ENCODE measurements at places on chromosomes 13 and 19.

- no peak for DNase-seq
These were observed 112.3 kb downstream of the COL4A2 start for GRCh38 chr13:110419381-110419791.

GRCh38 chr13:35978607-35979316 lies 152.4 kb downstream of the DCLK1 start:
- DNase-seq: peak; percentile 19

DNA sequence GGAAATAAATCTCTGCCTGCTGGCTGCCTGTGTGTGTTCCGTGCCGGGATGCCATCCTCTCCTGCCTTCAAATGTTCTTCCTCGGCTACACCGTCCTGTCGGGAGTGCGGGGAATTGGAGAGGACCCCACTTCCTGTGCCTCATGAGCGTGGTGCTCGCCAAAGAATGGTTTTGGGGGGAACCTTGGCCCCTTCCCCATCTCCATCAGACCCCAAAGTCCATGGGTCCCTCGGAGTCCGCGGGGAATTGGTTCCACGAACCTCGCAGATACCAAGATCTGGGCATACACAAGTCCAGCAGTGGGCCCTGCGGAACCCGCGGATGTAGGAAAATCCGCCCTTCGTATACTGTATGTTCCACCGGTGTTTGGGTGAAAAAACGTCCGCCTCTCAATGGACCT lies 2.3 kb upstream of the ZNF865 start:
- no peak for DNase-seq

DNA sequence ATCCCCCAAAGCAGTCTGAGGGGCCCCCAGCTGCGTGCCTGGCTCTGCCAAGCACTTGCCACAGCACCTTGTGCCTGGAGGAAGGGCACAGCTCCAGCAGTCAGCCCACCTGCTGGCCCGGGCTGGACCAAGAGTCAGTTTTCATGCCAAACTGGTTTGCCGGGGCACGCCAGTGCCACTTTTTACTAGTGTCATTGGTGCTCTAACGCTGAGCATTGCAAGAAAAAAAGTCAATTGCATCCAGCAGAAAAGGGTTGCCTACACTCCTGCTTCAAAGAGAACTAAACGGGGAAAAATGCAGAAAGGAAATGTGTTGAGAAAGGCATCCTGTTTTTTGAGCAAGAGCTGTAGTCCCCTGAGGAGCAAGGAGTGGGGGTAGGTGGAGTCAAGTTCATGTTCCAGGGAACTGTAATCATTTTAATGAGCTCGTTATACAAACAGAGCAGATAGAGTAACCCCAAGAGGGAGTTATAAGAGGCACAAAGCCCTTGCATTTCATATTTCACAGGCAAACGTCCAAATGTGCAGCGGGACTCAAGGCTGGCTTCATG lies 68.4 kb downstream of the F2RL3 start:
- DNase-seq: no peak

GRCh38 chr13:102708211-102708610 lies 13.4 kb upstream of the METTL21C start:
- DNase-seq: no peak

DNA sequence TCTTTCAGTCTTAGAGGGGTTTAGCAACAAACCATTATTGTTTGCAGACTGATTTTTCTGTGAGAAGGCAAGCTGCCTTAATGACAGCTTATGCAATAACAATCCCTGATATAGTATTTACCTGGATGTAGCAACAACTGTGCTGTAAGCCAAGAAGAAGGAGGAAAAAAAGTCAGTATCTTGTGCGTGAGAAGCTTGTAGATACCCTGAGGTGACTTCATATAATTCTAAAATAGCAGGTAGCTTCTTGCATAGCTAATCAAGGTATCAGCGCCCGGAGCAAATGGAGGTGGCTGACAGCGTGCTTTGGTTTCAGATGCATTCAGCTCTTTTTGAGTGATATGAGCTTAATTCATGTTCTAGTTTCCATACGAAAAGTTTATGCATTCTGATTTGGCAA lies 309.8 kb downstream of the KLF5 start:
- DNase-seq: no peak

DNA sequence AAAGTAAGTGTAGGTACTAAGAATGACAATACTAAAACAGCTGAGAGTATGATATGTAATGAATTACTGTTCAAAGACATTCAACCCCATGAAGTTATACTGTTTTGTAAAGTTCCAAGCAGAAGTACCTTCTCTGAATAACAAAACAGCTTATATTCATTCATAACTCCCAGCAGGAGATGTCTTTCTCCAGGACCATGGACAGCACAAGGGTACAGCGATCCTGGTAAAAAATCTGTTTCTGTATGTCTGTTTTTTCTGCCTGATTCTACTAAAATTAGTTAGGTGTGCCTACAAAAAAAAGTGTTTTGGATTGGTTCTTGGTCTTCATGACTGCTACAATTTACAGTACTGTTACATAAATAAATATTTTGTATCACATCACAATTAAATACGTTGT lies 172.5 kb upstream of the SLITRK5 start:
- no peak for DNase-seq

GRCh38 chr19:3459089-3459881 lies 21.0 kb downstream of the SMIM24 start:
- no peak for DNase-seq

DNA sequence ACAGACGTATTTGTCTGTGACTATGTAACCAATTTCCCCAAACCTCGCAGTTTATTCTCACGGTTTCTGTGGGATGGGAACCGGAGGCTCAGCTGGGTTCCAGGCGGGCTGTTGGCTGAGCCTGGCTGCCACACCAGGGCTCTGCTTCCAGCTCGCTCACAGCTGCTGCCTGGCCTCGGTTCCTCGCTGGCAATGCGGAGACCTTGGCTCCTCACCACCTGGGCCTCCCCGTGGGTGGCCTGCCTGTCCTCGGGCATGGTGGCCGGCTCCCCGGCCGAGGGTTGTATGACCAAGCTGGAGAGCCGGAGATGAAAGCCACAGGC lies 218.9 kb upstream of the MAB21L1 start:
- no peak for DNase-seq

GRCh38 chr19:44869733-44870470 lies 21.2 kb upstream of the TOMM40 start:
- no peak for DNase-seq

DNA sequence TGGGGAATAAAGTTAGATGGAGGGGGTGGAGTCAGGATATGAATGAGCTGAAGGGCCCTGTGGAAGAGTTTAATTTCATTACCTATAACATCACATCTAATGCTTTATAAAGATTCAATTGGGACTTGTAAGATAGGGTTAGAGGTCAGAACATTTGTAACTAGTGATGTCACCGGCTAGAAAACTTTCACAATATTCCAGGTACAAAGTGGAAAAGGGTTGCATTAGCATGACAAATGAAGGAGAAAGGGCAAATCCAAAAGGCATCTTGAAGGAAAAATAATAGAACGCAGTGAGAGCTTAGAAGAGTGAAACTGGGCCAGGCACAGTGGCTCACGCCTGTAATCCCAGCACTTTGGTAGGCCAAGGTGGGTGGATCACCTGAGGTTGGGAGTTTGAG lies 7.6 kb downstream of the MBNL2 start:
- DNase-seq: no peak

- no peak for DNase-seq
These were observed 5.9 kb upstream of the FCGBP start for GRCh38 chr19:39940221-39940833.

DNA sequence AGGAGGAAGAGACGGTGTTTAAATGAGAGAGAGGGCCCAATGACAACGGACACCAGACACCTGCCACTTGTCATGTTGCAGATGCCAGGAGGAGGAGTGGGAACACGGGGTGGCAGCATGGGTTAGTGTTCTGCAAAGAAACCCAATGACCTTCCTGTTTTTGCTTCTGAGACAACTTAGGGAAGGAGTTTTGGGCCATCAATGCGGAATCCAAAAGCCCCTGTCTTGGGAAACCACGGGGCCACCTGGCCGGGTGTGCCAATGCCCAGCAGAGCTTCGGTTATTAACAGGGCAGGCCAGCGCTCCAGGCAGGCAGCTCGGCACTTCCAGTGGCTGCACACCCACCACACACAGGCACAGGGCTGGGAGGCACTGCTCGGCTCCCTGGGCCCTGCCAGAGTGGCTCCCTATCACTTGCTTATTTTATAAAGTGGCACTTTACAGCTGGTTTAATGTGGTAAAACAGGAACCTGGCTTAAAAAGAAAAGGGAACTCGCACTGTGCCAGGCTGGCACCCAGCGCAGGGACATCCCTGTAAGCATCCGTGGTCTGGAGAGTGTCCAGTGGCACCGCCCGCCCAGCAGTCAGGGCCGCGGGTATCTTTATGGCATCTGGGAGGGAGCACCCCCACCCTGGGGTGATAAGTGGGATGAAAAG lies 19.1 kb downstream of the ELL start:
- DNase-seq: no peak

DNA sequence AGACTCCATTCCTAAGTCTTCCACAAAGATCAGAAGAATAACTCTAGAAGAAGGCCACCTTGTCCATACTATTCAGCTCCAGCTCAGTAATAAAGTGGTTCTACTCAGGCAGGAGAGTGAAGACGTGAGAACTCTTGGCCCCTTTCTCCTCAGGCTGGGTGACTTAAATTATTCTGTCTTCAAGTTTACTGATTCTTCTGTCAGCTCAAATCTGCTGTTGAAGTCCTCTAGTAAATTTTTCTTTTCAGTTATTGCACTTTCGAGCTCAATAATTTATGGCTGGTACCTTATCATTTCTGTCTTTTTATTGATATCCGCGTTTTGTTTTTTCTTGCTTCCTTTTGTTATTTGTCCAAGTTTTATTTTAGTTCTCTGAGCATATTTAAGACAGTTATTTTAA lies 922.3 kb upstream of the PCDH9 start:
- no peak for DNase-seq

GRCh38 chr19:3154957-3155736 lies 19.3 kb downstream of the GNA15 start:
- DNase-seq: peak; percentile 90

DNA sequence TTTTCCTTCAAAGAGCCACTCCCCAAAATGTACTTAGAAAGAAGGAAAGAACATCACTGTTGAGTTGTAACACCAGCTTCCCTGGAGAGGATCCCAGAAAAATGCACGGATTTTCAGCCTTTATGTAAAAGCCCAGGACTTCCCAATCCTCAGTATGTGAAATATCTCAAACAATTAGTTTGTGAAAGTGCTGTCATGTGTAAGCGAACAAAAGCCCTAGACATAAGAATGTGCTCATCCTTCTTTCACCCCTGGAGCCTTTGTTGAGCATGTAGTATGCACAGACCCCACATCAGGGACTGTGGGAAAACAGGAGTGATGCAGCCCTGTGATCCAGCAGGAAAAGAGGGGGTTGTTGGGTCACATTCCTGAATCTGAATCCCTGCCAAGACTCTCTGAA lies 441.4 kb upstream of the ZNF507 start:
- no peak for DNase-seq

DNA sequence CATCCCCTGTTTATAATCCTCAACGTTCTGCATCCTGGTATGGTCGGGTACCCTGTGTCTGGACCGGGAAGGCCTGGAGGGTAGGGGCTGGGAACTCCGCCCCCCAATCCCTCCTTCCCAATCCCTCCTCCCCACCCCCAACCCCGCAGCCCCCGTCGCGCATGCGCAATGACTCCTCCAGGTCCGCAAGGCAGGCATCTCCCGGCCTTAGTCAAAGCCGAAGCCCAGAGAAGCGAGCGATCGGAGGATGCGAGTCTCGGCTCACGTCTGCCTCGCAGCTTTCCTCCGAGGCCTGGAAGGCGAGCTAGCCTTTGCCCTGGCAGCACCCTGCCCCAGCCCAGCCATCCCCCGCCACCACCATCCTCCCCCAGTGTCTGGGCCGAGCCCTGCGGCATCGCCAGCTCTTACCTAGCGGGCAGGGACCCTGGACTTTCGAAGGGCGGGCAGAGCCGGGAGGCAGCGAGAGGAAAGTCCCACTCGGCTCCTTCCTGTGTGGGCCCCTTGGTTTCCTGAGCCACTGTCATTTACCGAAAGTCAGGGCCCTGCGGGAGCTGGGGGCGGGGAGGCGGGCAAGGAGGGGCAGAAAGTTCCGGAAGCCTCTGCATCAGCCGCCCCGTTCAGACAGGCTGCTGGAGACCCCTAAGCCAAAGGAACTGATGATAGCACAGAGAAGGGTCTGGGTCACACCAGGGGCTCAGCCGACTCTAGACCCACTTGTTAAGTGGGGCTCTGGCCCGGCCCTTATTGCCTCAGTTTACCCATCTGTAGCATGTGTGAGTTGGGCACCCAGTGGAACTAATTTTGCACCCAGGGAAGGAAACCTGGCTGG lies at the start of gene JAK3:
Gene JAK3 (minus strand): TSS at position 445 of the 829 bp plus-strand sequence. CDS start 3,565 bp downstream, outside the sequence.
- DNase-seq: peak; percentile 92

DNA sequence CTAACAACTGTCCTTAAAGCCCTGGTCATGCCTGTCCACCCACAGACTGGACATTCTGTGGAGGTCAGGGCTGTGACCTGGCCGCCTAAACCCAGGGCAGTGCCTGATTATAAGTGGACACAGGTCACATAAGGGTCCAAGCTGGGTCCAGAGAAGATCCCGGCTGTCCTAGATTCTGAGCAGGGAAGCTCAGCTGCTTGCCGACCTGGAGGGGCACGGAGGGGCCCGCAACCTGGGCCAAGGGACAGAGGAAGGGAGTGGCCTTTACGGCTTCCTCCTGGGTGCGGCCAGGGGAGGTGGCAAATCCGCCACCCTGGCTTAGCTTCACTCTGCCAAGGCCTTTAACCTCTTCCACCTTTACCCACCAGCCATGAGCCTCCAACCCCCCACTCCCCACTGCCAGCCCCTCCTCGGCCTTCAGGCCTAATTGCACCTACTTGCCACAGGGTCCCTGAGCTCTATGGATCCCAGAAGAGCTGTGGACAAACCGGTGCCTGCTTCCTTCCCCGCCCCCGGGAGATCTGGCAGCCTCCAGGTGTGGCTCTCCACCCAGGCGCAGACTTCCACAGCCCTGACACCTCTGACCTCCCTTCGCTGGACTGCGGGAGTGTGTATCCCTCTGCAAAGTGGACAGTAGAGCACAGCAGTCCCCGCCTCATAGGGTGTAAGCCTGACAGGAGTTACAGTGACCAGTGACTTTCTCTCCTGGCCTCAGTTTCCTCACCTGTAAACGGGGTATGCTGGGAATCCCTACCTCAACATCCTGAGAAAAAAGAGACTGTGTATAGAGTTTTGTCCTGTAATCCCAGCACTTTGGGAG lies 1.7 kb downstream of the CD320 start:
- DNase-seq: peak; percentile 3

DNA sequence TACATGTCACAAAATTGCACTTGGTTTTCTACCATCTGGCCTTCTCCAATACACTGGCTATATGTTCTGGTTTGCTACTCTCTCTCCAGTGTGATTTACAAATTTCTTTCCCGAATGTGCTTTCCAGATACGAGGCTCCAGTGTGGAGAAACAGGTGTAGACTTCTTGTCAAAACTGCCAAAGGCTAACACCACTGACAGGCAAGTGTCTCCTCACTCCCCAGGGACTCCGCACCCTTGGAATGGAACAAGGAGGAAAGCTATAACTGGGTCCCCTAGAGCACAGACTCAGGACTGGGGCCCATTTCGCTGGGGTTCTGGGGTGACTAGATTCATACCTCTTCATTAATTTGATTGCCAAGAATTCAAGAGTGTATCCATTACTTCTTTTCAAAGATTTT lies 161.8 kb downstream of the FOXO1 start:
- DNase-seq: no peak

DNA sequence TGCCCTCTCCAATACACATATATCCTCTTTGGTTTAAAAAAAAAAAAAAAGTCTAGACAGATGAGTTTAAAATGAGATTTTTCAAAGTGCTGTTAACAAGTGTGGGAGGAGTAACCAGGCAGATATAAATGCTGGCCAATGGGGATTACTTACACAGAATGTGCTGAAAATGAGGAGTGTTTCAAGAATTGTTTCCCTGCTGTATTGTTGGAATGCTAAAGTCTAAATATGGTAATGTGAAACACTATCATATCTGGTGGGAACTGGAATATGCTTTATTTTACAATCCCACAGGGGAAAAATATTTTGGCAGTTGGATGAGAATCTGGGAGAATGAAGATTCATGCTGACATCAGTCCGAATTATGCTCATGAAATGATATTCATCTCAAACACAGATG lies 250.7 kb downstream of the DCT start:
- DNase-seq: no peak
